ENCODE measurements at places on chromosomes 13 and 19.

DNA sequence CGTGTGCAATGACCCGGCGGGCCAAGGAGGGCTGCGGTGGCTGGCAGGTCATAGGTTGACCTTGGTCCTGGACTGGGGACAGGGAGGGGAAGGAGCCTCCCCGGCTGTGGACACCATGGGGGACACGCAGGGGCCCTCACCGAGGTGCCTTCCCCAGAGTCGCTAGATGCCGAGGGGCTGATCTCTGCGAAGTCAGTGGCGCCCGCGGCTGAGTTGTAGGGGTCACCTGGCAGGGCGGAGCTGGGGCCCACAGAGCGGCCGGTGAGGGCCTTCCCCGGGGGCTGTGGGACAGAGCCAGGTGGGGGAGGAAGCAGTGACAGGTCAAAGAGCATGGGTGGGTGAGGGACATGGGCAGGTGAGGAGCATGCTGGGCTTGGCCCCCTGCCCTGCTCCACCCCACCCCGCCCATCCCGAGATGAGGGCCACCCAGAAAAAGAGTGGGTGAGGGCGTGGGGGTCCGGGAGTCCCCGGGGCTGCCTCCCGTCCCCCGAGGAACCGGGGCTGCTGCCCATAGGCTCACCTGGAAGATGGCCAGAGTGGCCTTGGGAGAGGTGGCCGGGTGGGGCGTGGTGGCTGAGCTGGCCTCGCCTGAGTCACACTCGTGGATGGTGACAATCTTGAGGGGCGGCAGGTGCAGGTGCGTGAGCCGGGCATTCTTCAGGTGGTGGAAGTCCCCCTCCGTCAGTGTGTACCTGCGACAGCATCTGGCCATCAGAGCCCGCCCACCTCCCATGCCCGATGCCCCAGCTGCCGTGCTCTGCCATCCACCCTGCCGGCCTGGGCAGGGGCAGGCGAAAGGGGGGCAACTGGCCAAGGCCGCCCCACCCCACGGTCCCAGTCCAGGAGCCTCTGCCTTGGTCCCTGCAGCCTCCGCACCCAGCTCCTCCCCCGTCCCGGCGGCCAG, 3.5 kb downstream of the CBARP start:
- no peak for DNase-seq

GRCh38 chr13:40031031-40031430, 375.6 kb downstream of the COG6 start:
- DNase-seq = peak; percentile 42

GRCh38 chr13:24050292-24050711, 110.2 kb upstream of the SPATA13 start:
- peak; percentile 52 for DNase-seq

DNA sequence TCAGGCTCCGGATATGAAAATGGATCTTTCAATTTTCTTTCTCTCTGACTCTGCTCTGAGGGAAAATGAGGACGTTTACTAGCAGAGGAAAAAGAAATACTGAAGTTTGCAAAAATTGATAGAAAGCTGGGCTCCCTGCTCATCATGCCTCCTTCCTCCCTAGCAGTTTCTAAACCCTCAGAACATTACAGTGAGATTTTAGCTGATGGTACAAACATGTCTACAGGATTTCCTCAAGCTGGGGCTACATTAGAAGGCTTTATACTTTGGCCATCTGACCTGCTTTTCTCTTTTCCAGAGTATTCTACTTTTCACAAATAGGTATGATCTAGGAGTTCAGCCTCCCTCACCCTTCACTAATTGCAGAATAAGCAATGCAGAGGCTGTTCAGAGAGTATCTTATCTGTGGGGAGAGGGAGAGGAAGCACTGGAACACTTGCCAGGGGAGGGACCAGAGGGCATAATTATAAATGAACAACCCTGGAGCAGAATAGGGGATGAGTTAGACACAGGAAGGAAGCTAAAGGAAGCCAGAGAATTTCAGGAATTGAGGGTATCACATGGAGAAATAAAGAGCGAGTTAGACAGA, 30.0 kb downstream of the CEACAM1 start:
- no peak for DNase-seq

- DNase-seq = peak; percentile 78
Measured at GRCh38 chr13:80131204-80131603, 209.7 kb downstream of the SPRY2 start.

DNA sequence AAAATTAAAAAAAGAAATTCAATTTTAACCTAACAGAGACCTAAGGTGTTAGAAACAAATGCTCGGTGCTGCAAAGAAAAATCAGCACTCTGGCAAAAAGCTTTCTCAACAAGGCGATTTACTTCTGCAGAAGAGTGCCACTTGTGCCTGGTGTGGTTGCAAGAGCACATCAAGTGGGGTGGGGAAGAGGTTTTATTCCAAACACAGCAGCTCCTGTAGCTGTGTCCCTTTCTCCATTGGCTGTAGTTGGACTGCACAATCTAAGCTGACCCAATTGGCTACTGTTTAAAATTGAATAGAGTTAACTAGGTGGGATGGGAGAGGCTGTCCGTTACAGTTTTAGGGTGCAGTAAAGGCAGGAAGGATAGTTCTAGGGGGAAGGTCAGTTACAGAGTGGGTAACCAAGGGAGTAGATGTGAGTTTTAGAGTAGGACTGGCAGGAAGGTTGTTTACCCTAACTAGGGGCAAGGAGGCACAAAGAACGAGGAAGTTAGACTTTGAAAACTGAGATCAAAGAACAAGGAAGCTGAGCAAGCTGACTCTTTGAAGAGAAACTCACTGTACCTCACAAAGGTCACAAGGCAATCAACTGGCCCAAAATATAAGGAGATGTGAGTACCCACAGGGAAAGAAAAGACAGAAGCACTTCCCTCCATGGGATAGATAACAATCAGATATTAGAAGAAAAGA, 145.7 kb downstream of the LIG4 start:
- no peak for DNase-seq

DNA sequence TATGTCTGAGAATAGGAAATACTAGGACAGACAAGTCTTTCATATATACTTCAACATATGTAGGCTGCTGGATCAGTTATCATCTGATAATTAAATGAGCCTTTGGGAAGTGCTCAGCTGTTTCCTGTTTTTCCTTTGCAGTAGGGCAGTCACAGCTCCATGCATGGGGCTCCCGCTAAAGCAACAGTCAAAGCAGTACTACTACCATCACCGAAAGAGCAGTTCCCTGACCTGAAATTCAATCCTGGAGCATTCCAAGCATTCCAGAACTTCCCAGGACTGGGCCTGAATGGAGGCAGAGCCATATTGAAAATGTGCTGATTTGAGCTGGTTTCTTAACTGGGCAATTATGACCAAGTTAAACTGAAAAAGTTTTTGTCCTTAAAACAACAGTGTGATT, 20.5 kb downstream of the MICU2 start:
- DNase-seq = peak; percentile 68

DNA sequence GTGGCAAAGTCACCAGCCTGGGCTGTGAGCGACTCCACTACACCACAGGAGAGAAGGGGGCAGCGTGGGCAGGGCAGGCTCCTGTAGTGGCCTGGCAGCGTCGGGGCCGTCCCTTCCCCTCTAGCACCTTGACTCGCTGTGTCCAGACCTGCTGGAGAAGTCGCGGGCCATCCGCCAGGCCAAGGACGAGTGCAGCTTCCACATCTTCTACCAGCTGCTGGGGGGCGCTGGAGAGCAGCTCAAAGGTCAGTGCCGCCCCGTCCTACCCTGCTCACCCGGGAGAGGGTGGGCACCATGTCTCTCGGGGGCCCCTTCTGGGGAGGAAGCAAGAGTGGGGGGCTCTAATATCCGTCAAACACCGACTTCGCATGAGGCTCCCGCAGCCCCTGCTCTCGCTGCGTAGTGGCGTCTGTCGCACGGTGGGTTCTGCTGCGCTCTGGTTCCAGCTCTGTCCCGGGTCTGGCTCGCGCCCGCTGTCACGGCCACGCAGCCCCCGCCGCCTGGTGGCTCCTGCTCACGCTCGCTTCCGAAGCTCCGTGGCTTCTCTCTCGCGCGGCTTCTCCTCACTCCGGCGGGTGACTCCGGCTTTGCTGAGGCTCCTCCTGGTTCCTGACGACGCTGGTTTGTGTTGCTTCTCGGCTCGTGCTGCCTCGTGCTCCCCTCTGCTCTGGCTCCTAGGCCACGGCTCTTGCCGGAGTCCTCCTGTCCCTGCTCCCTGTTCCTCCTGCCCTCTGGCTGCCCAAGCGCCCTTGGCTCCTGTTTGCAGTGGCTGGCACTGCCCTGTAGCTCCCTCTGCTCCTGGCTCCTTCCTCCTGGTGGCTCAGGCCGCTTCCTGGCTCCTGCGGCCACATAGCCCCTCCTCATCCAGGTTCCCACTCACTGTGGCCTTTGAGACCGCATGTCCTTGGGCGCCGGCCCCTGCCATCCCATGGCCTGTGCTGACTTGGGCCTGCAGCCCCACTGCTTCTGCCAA, 27.2 kb downstream of the MYH14 start:
- no peak for DNase-seq

GRCh38 chr13:76383676-76384461, 502.3 kb downstream of the KCTD12 start:
- peak; percentile 86 for DNase-seq

DNA sequence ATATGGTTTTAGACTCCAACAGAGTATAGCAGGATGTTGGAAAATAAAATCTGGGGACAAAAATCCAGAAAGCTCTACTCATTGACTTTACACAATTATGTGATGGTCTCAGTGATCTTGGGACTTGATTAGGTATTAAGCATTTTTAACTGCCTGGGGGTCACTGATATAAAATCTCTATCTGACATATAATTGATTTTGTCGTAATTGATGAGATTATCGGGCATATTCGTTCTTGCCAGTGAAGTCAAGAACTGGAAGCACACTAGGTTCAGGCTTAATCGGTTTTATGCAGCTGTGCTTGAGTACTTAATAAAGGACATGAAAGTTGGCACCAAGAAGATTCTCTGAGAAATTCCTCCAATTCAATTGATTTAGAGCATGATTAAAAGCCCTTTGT, 390.7 kb downstream of the DCT start:
- DNase-seq = no peak

- no peak for DNase-seq
Measured at GRCh38 chr19:10499550-10500246, 3.5 kb downstream of the KEAP1 start.

- DNase-seq = no peak
Measured at GRCh38 chr13:41059456-41060081, 1.7 kb upstream of the WBP4 start.

Measured in RPMI7951 (cell line).